ENCODE measurements at places on chromosomes 6 and 20.
A peak's percentile ranks its signal among the peaks of the same experiment; 100 is the strongest.

DNA sequence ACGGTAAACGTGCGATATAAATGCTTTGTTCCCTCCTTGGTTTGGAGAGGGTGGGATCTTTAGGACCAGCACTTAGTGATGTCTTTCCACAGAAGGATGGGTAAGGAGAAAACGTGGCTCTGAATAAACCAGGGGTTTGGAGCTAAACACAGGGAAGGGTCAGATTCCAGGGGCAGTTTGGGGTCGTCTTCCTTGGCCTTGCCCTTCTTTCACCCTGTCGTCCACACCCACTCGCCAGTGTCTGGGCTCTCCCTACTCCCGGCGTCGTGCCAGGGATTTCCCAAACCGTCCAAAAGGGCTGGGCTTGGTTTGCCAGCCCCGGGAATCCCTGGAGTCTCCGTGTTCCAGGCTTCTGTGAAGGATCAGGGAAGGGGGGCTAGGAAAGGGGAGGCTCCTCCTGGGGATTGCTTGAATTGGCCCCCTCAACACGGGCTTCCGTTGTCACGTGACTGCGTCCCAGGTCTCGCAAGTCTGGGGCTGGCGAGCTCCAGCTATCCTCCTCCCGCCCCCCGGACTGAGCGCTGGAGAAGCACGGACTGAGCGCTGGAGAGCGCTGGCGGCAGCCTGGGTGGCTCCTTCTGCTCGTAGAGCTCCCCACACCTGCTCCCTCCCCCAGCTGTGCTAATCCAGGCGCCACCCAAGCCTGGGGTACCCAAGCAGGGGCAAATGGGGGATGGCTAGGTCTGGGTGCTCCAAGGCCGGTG is 9.4 kb upstream of the ARMC12 start:
- DNase-seq = peak; percentile 84

GRCh38 chr6:144939921-144940320 is 654.8 kb downstream of the UTRN start:
- no peak for DNase-seq

DNA sequence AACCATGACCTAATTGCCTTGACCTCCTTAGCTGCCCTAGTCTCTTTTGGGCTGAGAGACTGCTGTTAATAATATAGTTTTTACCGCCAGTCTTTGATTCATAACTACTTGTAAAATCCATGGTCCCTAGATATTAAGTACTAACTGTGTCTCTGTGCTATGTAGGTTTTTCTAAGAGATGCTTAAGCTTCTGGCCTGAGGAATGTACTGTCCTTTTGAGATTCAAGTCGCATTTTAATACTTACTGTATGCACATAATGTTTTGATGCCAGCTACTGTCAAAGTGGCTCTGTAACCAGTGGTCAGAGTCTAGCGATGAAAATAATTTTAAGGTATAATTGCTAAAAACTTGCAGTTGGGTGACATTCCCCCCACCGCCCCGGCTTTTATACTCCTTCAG is 2.1 kb downstream of the AKAP12 start:
- DNase-seq = no peak

DNA sequence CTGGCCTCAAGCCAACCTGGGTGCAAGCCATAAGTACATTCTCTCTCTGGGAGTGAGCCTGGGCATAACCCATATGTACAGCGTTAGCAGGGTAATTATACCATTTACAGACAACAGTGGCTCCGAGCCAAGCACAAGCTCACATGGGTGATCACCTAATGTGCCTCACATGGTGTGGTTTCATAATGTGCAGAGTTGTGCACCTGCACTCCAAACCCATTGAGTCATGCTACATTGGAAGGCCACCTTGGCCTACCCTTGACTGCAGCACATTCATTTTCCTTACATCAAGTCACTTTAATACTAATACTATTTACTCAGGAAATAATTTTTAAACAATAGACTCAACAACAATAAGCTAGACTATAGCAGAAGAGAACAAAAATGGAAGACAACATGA is 194.5 kb upstream of the PLN start:
- DNase-seq = no peak

DNA sequence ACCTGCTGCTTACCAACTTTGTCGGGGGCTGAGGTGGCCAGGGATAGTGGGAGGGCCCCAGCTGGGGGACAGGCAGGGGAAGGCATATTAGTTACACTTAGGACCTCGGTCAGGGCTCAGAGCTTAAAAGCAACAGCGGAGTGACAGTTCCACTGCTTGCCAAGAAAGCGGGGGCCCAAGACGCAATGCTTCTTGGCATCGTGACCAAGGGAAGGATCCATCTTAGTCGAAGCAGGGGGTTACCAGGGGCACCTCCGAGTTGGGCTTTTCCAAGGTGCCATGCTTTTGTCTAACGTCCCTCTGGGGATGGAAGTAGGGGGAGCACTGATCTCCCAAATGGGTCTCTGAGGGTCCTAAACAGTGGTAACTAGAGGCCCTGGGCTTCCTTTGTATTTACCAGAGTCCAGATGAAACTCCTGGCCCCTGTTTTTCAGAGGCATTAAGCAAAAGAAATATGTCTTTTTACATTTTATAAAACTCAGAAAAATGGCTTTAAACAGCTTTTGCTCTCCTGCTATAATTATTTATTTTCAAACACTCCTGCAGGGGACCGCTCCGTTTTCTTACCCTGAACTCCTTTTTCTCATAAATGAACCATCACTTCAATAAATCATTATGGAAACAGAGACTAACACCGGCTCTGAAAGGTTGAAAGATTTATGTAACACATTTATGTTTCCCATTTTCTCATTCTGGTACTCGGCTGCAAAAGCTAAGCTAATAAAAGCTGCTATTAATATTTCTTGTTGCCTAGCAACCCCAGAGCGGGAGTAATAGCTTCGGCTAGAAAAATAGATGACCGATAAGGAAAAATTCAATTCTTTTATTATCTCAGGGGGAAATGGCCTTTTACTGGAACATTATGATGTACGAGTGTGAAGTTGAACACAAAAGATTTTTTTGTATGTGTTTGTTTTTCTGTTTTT is 100.4 kb downstream of the TOX2 start:
- no peak for DNase-seq

DNA sequence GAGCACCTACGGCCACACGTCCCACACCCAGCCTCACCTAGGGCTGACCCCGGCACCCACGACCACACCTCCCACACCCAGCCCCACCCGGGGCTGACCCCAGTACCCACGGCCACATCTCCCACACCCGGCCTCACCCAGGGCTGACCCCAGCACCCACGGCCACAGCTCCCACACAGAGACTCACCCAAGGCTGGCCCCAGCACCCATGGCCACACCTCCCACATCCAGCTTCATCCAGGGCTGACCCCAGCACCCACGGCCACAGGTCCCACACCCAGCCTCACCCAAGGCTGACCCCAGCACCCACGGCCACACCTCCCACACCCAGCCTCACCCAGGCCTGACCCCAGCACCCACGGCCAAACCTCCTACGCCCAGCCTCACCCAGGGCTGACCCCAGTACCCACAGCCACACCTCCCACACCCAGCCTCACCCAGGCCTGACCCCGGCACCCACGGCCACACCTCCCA is 36.7 kb downstream of the NINL start:
- DNase-seq = no peak

- DNase-seq = no peak
Measured at GRCh38 chr20:48669946-48670605, 157.7 kb downstream of the PREX1 start.

- no peak for DNase-seq
Measured at GRCh38 chr20:18394363-18394762, 72.5 kb downstream of the DZANK1 start.

GRCh38 chr6:52162940-52163908 is 23.0 kb upstream of the IL17A start:
- no peak for DNase-seq

DNA sequence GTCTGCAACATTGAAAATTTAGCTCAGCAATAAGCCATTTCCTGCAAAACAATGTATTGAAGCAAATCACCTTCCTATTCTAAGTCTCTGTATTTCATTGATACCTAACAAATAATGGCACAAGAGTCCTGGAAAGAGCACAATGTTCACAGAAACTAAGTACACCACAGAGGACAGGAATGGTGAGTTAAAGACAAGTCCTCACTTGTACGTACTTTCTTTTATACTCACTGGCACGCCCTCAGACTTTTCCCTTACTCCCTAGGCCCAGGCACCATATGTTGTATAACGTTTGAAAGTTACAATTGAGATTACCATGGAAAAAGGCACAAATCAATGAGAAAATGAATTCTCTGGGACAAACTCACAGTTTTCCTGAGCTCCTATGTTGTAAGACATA is 683.0 kb upstream of the MANEA start:
- no peak for DNase-seq

DNA sequence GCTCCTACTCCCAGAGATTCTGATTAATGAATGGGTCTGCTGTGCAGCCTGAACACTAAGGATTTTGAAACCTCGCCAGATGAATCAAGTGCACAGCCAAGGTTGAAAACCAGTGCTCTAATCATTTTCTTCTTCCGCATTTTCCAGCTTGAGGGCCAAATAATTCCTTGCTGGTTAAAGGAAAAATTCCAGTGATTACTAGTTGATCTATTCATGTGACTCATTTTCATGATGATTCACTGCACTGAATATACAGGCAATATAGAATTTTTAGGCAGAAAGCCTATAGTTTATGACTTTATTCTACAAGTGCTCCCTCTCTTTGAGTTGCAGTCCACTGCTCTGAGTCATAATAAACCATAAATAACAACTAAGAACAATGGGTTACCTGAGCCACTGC is 80.6 kb upstream of the PROKR2 start:
- DNase-seq = no peak

DNA sequence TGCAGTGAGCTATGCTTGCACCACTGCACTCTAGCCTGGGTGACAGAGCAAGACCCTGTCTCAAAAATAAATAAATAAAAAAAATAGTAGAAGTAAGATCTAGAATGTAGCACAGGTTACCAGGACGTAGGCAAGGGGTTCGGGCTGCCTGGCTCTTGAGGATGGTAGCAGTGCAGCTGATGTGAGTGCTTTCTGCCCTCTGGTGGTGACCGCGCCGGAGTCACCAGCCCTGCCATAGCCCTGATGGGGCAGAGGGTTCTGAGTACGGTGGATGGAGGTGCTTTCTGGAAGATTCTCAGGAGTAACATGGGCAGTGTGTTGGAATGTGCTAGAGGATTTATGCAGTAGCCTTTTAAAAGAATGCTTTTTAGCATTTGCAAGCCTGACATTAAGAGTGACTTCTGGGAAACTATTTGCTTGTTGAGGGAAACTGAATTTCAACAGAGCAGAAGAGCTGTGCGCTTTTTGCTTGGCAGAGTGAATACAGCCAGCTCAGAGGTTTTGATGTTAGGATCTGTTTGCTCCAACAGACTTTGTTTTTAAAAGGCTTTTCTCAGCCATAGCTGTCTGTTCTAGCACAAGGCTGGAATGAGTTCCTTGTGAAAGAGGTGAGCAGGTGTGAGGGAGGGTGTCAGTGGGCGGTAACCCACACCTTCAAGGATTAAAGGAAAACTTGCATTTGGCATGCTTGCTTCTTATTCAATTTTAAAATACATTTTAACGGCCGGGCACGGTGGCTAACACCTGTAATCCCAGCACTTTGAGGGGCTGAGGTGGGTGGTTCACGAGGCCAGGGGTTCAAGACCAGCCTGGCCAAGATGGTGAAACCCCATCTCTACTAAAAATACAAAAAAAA is 65.9 kb downstream of the PTPN1 start:
- no peak for DNase-seq

All from brain pericyte (primary cell).